ENCODE measurements at places on chromosomes 1 and 21.

GRCh38 chr1:153362187-153362775 lies 4.6 kb downstream of the S100A9 start:
- no peak for DNase-seq

DNA sequence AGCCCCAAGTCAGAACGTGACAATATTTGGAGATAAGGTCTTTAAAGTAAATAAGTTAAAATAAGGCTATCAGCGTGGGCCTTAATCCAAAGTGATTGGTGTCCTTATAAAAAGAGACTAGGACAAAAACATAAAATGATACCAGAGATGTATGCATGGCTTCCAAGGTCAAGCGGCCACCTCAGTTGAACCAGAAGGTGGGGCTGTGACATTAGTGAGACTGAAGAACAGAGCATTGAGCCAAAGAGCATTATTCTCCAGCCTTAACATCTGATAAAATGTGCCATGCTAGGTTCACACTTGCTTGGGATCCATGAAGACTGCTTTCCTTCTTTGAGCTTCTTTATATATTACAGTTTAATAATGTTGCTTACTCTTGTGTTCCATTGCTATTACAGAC lies 554.6 kb downstream of the PLA2G4A start:
- peak; percentile 26 for DNase-seq

DNA sequence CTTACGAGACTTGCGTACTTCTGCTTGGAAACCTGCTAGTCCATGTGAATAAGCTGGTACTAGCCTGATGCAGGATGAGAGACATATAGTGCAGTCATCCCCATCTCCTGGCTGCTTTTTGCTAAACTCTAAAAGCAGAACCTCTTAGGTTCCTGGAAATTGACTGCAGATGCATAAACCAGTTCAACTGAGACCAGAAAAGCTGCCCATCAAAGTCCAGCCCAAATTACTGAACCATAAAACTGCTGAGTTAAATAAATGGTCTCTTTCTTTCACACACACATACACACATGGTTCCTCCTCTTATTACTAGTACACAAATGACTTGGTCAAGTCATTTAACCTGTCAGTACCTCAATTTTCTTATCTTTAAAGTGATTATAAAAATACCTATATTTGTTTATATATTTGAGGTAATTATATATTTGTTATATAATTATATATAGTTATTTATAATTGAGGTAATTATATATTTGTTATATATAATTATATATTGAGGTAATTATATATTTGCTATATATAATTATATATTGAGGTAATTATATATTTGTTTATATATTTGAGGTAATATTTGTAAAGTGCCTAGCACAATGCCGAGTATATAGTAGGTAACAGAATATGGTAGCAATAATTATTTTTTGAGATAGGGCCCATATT lies 25.2 kb upstream of the RABGAP1L start:
- no peak for DNase-seq

DNA sequence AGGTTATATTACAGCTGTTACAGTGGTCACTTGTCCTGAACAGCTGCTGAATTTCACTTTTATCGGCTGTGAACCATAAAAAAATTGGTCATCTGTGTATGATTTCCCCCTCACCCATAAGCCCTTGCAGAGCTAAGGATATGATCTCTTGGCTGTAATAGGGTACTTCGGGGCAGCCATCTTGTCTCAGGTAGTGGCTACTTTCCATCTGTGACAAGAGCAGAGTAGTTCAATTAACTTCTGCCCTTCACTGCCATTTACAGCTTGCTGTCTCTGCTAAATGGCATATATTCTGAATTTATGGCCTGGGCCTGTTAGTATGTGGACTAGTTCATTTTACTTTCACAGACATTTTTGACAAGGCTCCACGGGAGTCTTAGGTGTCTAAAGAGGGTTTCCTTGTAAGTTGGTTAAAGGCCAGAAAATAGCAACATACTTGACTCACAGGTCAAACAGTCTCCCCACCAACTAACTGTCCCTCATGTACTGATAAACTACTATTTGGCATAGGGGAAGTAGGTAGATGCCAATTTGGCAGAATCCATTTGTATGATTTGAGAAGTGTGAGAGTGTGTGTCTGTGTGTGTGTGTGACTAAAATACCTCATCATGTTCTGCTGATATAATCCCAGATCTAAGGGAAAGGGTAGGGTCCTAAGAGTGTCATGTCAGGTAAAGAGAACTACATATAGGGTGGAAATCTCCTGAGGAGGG lies 151.6 kb downstream of the KCTD3 start:
- no peak for DNase-seq

GRCh38 chr1:53068314-53069099 lies 6.5 kb downstream of the PODN start:
- DNase-seq: no peak

DNA sequence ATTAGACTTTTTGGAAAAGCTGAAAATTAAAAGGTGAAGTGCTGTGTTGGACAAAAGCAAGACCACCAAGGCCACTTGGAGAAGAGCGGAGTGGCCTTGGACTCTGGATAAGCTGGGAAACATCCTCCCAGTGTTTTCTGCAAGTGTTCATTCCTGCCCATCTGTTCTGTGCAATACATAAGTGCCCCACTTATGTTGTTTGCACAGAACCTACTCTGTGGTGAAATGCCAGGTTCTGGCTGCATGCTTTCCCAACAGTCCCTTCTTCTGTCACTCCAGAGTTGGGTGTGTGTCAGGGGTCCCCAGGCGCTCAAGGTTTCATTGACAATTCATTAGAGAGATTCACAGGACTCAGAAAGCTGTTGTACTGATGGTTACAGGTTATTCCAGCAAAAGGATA lies 30.3 kb downstream of the NHLH2 start:
- DNase-seq: no peak

DNA sequence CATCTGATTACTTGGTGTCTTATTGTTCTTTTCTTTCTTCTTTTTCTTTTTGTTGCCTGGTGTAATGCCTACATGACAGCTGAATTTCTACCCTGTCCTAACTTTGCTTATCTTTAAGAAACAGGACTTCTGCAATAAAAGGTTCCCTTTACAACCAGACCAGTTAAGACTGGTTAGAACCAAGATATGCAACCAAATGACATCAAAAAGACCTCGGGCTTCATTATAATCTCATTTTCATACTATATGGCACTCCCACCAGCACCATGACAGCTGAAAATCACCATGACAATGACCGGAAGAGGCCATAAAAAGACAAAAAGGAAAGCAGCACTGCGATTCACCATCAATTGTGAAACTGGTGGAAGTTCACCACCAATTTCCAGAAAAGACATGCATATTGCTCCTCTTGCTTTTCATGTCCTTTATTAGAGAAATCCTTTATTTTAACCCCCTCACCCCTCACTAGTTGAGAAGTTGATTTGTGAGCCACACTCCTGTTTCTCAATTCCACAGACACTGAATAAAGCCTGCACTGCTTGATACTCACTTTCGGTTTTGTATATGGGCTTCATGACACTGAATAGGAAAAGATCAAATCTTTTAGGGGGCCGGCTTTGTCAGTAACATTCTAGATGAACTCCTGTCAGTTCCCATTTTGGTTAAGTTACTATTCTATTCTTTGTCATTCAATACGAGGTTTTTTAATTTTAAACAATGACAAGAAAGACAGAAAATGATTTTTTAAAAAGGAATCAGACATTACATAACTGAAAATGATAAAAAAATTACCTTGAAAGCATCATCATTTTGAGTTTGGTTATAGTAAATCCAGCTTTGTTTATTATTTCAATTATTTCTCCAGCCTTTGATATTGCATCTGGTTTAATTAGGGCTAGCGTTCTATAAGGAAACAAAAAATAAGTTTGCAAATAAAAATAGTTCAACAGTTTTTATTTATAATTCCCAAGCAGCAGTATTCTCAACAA lies 58.1 kb downstream of the NME7 start:
- peak; percentile 32 for DNase-seq

DNA sequence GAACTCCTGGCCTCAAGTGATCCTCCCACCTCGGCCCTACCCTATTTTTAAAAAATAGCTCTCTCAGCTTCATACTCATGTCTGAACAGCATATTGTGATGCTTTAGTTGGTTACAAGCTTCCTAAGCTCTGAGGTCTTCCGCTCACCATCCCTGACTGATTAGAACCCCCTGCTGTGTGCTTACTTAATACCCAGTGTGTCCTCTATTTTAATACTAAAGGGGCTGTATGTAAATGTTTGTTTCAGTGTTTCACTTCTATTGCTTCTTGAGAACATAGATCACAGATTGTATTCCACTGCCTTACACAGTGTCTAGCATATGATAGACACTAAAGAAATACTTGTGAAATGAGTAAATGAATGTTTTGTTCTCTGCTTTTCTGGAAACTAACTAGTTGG lies 29.8 kb downstream of the ZYG11B start:
- no peak for DNase-seq

DNA sequence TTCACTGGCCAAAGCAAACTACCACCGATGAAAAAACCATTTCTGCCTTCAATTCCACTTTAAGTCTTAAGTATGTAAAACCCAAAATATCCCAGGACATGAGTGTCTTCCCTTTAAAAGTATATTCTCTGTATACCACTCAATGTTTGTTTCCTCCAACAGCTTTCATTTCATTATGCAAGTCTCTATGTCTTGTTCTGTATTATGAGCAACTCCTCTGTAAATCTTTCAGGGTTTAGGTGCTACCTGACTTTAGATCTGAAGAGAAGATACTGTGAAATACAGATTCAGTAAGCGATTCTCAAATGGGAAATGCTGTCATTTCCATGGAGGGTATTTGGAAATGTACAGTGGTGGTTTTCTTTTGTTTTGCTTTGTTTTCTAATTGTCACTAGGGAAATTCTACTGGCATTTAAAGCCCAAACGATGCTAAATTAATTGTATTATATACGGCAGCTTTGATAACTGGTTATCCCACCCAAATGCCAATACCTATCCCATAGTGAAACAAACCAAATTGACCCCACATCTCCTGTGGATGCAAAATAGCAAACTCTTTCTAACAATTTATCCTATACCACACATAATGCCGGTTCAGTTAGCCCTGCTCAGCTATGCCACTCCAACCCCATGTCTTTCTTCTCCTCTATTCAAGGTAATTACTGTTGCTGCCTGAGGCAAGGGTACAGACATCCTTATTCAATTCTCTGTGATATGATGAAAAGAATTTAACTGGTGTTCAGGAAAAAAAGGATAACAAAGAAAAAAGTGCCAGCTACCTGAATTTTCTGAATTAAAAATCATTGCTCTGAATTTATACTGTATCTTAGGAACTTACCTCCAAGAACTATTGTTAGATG lies 182.8 kb downstream of the EIF4G3 start:
- DNase-seq: no peak

DNA sequence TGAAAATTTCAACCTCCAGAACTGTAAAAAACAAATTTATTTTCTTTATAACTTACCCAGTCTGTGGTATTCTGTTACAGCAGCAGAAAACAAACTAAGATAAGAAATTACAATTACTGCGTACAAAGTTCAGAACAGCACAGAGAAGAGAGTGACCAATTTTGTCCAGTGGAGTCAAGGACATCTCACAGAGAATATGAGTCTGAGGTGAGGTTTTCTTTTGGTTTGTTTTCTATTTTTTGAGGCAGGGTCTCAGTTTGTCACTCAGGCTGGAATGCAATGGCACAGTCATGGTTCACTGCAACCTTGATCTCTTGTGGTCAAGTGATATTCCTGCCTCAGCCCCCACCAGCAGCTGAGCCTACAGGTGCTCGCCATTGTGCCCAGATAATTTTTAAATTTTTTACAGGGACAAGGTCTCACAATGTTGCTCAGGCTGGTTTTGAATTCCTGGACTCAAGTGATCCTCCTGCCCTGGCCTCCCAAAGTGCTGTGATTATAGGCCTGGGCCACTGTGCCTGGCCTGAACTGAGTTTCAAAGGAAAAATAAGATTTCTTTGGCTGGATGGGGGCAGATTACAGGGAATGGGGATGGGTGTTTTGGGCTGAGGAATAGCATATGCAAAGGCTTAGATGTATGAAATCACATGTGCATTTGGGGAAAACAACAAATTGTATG lies 201.1 kb upstream of the USP24 start:
- no peak for DNase-seq

- peak; percentile 62 for DNase-seq
Measured at GRCh38 chr1:27496604-27497155, 6.7 kb upstream of the WASF2 start.

DNA sequence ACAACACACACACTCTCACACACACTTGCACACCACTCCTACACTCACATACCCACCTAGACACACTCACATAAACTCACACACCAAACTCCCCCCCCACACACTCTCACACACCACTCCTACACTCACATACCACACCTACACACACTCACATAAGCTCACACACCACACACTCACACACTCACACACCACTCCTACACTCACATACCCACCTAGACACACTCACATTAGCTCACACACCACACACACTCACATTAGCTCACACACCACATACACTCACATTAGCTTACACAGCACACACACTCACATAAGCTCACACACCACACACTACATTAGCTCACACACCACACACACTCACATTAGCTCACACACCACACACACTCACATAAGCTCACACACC lies 33.1 kb downstream of the OPTC start:
- DNase-seq: no peak

DNA sequence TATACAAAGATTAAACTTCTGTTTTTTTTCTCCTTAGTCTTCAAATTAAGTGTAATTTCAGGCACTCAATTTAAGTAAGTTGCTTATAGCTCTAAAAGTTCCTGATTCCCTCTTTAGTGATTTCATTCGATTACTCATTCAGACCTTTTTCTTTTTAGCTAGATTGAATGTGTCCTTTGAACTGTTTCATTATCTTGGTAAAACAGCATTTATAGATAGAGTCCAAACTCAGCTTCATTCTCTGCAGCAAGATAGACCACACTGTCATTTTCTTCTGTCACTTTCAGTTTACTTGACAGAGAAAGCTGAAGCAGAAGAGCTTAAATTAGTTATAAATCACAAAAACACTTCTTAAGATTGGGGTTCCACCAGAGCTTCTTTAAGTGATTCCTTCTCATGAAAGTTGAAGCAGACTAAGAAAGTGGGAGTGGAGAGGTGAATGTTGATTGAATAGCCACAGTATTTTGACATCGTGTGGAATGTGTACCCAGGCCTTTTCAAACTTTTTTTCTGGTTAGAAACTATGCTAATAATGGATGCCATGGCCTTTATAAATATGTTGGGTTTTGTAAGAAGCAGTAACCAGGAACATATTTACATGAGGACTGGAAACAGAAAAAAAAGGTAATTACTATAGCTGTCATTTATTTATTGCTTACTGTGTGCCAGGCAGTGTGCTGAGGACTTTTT lies 52.2 kb downstream of the ZBTB40 start:
- DNase-seq: no peak

DNA sequence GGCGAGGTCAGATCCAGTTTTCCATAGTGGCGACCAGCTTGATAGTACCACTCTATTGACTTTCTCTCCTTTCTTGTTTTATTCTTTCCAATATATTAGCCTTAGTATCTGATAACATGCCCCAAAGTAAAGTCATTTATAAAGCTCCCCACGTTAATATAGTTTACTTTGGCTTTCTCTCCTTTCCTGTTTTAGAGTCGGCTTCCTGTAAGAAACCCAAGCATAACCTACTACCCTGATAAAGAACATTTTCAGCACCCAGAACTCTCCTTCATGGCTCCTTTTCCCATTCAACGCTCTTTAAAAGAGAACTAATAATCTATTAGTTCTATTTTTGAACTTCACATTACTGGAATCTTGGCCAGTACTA lies 23.7 kb downstream of the CD1D start:
- DNase-seq: no peak

GRCh38 chr1:174938281-174939007 lies 61.3 kb upstream of the CACYBP start:
- DNase-seq: peak; percentile 12

All from NCI-H526 (cell line).